ENCODE measurements at places on chromosomes 5 and 9. TPM values are rescaled to one million over a fixed set of nuclear protein-coding genes. Genes with fewer than 3 reads are reported as not detected.

- no peak for DNase-seq
These were observed 20.7 kb downstream of the FAXDC2 start for GRCh38 chr5:154829589-154830218.

The FBP2 gene
- total RNA-seq: not detected

DNA sequence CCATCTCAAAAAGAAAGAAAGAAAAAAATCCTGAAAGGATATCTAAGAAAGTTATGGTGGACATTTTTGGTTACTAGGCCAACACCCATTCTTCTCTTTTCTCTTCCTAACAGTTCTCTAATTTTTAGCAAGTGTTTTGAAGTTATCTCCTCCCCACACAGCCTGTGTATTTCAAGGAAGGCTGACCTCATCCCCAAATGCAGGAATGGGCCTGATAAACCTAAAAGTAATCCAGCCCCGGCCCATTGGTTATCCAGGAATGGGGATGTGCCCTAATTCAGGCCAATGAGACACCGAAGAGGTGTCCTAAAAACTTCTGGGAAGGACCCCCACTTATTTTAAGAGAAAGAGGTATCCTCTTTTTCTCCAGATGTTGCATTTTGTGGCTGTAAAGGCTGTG lies 46.6 kb downstream of the F2R start:
- DNase-seq: peak; percentile 19

DNA sequence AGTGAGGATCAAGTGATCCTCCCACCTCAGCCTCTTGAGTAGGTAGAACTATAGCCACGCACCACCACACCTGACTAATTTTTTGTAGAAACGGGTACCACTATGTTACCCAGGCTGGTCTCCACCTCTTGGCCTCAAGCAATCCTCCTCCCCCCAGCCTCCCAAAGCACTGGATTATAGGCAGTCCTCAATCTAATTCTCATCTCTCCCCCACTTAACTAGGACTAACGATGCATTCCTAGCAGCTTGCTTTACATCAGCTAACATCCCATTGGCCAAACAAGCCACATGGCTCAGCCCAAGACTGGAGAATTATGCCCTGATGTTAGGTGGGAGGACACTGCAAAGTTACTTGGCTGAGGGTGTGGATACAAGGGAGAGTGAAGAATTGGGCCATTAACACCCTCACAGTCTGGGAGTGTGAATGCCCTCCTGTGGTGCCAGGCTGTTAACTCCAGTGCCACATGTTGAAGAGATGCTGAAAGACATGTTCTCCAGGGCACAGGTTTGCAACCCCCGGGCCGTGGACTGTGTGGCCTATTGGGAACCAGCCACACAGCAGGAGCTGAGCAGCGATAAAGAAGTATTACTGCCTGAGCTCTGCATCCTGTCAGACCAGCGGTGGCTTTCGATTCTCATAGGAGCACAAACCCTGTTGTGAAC lies 5.3 kb upstream of the ZNF367 start:
- DNase-seq: peak; percentile 73

The AHRR gene
- total RNA-seq: 54.9 TPM

GRCh38 chr5:93887678-93888077 lies 146.3 kb upstream of the POU5F2 start:
- no peak for DNase-seq

The PCDHGA11 gene
- 2.2 TPM for total RNA-seq

DNA sequence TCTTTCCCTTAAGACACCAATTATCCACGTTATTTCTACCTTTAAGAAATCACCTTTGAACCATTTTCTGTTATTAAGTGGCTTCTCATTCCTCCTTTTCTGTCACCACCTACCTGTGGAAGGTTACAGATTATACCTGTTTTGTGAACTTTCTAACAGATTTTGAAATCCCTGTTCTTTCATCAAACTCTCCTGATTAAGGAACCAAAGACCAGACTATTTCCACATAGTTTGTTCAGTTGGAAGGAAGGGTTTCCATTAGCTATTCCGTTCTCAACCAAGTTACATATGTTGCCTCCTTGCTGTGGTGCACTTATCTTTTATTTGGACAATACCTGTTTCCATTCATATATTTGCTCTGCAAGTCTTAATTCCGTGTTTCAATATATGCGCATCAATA lies 343.6 kb downstream of the ADGRV1 start:
- DNase-seq: no peak

The SLCO6A1 gene
- total RNA-seq: 0.78 TPM

- no peak for DNase-seq
These were observed 50.8 kb downstream of the CRB2 start for GRCh38 chr9:123406691-123407216.

GRCh38 chr5:148585988-148586387 lies 68.3 kb downstream of the HTR4 start:
- DNase-seq: no peak

The FBLL1 gene
- total RNA-seq: 3.8 TPM
